ENCODE measurements at places on chromosomes 3 and 15.

DNA sequence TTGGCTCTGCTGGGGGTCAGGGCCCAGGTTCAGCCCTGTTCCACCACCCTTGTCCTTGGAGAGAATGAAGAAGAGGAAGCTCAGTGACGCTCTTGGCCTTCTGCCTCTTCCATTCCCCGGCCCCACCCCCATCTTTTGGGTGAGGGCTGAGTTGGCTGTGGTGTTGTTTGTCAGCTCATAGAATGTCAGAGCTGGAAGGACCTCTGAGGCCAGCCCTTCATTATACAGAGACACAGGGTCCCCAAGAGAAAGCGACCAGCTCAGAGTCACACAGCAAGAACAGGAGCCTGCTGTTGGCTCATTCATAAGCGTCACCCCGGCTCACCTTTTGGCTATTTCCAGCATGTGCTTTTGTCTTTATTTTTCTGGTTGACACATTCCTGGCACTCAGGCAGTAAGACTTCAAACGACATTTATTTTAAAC lies 68.2 kb downstream of the AAGAB start:
- no peak for DNase-seq

- DNase-seq: no peak
Observed at GRCh38 chr3:110608566-110608965, 463.1 kb upstream of the NECTIN3 start.

GRCh38 chr15:95440712-95441111 lies 889.8 kb upstream of the NR2F2 start:
- no peak for DNase-seq

DNA sequence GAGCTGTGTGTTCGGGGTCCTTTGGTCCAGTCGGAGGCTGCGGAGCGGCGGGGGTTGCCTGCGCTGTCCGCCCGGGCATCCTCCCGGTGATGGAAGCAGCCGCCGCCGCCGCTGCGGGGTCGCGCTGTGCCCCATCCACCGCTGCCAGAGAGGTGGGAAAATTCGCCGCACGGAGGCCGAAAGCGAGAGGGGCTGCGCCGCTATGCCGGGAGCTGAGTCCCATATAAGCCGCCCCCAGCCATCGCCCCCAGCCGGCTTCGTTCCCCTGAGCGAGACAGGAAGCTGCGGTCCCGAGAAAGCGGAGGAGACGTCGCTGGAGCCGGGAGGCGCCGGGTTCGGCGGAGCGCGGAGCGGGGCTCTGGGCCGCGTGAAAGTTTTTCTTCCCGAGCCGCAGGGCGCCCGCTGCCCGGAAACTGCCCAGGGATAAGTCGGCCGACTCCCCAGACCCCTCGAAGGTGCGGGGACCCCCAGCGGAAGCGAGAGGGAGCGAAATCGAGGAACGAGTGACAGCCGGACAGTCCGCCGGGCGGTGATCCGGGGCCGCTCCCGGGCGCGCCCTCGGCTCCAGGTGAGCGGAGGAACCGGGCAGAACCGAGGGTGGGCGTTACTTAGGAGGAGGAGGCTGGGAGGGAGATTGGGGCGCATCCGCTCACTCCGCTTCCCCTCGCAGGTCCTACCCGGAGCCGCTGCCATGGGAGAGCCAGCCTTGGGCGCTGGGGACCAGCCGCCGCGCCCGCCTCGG lies 574 bp downstream of the CHST2 start:
- DNase-seq: peak; percentile 12

GRCh38 chr3:173993299-173993698 lies 595.8 kb downstream of the NLGN1 start:
- DNase-seq: no peak

DNA sequence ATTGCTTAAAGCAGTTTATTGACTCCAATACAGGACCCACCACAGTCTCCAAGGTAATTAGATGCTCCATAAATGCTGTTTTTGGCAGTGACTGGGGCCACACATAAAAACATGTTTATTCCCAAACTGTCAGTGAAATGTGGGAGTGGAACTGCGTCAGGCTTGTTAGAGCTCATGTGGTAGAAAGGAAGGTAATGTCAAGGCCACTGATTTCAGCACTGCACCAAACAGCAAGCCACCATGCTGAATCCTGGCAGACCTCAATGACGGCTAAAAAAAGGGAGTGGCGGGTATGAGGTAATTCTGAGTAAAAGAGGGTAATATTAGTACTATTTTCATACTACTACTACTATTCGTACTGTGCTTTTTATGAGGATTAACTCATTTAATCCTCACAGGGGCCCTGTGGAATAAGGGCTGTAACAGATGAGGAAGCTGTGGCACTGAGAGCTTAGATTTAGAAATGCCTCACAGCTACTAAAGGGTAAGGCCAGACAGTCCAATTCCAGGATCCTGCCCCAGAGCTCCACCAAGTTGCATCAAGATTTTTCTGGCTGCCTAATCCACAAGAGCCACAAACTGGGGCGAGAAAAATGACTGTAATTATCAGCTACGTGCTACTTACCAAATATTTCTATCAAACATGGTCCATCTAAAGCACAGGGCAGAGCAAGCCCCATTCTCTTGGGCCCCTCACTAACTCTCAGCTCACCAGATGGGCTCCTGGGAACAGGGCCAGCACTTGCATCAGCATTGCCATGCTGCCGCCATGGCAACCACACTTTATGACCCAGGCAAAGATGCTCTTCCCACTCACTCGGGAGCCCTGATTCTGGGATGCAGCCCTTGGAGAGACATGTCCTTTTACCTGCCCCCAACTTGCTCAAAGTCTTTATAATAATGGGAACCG lies 83.6 kb upstream of the SPATA12 start:
- DNase-seq: no peak

- no peak for DNase-seq
Observed at GRCh38 chr15:69154684-69155083, 5.8 kb upstream of the GLCE start.

GRCh38 chr15:48565560-48566482 lies 79.7 kb downstream of the FBN1 start:
- DNase-seq: no peak

- no peak for DNase-seq
Observed at GRCh38 chr3:127777921-127778656, 44.2 kb downstream of the MGLL start.

DNA sequence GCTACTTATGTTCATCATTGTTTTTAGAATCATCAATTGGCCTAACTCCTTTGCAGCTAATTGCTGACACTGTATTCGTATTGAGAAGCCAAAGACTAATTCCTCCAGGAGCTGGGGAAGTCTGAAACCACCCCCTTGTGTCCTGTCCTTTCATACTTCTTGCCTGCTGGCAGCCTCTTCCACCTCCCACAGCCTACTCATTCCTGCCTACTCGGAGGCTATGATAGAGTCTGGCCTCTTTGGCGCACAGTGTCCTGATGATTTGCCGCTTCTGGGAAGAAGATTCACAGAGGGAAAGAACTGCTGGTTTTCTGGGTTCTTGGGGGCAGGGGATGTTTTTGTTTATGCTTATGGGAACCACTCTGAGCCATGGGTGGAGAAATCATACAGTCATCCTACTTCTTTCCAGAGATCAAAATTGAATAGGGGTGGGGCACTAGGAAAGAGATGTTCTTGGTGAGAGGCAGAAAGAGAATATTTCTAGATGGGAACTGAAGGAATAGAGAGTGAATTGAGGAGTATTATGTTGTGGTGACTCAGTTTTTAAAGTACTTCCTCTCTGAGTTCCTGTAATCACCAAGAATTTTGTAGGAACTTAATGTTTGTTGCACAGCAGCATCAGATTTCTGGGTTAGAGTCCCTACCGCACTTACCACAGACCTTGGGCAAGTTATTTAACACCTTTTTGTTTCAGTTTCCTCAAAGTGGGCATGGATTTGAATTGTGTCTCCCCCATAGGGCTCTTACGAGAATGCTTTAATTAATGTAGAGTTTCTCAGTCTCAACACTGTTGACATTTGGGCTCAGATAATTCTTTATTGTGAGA lies 22.1 kb upstream of the SCAANT1 start:
- DNase-seq: no peak

- no peak for DNase-seq
Observed at GRCh38 chr3:168442502-168442901, 346.8 kb upstream of the GOLIM4 start.

DNA sequence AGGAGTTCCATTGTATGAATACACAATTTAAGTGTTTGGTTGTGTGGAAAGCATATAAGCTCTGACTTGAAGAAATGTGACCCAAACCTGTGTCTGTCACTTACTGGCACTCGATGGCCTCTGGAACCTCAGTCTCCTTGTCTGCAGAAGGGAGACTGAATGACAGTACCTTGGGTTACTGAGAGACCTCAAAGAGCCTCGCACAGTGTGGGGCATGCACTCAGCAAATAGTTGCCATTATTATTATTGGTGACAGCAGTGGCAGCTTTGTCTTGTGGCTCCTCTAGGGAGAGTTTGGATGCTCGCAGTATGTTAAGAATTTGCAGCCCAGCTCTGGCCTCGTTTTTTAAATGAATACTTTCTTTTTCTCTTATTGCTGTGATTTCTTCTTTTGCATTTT lies 43.4 kb downstream of the EEFSEC start:
- DNase-seq: no peak

GRCh38 chr15:37133602-37134001 lies 33.3 kb upstream of the MEIS2 start:
- no peak for DNase-seq
